ENCODE measurements at places on chromosomes 5 and 9. TPM values are rescaled to one million over a fixed set of nuclear protein-coding genes. Genes with fewer than 3 reads are reported as not detected.

PSMB7 gene
- total RNA-seq, result 172 TPM

CCDC69 gene
- 77.3 TPM for total RNA-seq

LHX3 gene
- total RNA-seq, result not detected

LURAP1L gene
- total RNA-seq, result 0.80 TPM

ECSCR gene
- total RNA-seq, result 0.36 TPM

NMUR2 gene
- not detected for total RNA-seq

FOXD4L3 gene
- total RNA-seq, result 0.11 TPM

MYORG gene
- total RNA-seq, result 0.36 TPM

PRKAA1 gene
- 34.0 TPM for total RNA-seq

TGFBI gene
- total RNA-seq, result 0.64 TPM

PLAC8L1 gene
- total RNA-seq, result not detected

ABCA2 gene
- total RNA-seq, result 1.8 TPM

PTGR1 gene
- total RNA-seq, result 2.7 TPM

MARVELD2 gene
- total RNA-seq, result 6.2 TPM

TMEM215 gene
- total RNA-seq, result not detected

PHF24 gene
- total RNA-seq, result not detected

OGN gene
- total RNA-seq, result 0.11 TPM

SPATA31A3 gene
- not detected for total RNA-seq

SLC36A2 gene
- not detected for total RNA-seq

ENTREP1 gene
- total RNA-seq, result not detected

PRSS3 gene
- total RNA-seq, result 0.98 TPM

PCDHA4 gene
- total RNA-seq, result 0.05 TPM

MPDZ gene
- 0.03 TPM for total RNA-seq

NPR3 gene
- not detected for total RNA-seq

BRD9 gene
- total RNA-seq, result 44.5 TPM

TPPP gene
- total RNA-seq, result not detected

PDZD2 gene
- total RNA-seq, result 0.13 TPM

PCDHGB4 gene
- 0.08 TPM for total RNA-seq

SLC34A3 gene
- not detected for total RNA-seq

SNCAIP gene
- 0.31 TPM for total RNA-seq

NR4A3 gene
- 2.1 TPM for total RNA-seq

TAS2R1 gene
- total RNA-seq, result not detected

ANKRD31 gene
- total RNA-seq, result not detected

FAM151B gene
- 0.11 TPM for total RNA-seq

ADAMTS13 gene
- total RNA-seq, result 2.0 TPM

EGR1 gene
- 9.0 TPM for total RNA-seq

GABRP gene
- total RNA-seq, result not detected

PCDHGA7 gene
- 0.18 TPM for total RNA-seq

SYK gene
- 135 TPM for total RNA-seq

SLC6A19 gene
- total RNA-seq, result not detected

BRINP1 gene
- not detected for total RNA-seq

TAF1L gene
- total RNA-seq, result not detected

LYSMD3 gene
- total RNA-seq, result 12.0 TPM

RIGI gene
- 10.4 TPM for total RNA-seq

AGXT2 gene
- total RNA-seq, result not detected

LECT2 gene
- total RNA-seq, result not detected

PKD2L2 gene
- total RNA-seq, result not detected

IFNA21 gene
- total RNA-seq, result not detected

PCDHAC2 gene
- total RNA-seq, result not detected

UGT3A1 gene
- total RNA-seq, result not detected
